Fibroblast of skin of left quadriceps (primary cell): ENCODE measurements at places on chromosomes 1 and 21.

DNA sequence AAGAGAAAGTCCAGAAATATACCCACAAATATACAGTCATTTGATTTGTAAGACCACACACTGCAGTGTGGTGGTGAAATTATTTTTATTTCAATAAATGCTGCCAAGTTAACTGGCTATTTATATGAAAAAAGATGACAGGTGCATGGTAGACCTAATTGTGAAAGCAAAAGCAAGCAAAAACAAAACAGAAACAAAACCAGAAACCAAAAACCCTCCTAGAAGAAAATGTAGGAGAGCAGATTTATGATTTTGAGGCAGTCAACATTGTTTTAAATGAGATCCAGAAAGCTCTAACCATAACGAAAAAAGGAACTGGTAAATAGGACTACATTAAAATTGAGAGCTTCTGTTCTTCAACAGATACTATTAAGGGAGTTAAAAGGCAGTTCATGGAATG is 303.6 kb downstream of the PRDM2 start:
- no peak for DNase-seq

GRCh38 chr1:204149635-204150565 is 1.9 kb downstream of the ETNK2 start:
- DNase-seq: no peak

DNA sequence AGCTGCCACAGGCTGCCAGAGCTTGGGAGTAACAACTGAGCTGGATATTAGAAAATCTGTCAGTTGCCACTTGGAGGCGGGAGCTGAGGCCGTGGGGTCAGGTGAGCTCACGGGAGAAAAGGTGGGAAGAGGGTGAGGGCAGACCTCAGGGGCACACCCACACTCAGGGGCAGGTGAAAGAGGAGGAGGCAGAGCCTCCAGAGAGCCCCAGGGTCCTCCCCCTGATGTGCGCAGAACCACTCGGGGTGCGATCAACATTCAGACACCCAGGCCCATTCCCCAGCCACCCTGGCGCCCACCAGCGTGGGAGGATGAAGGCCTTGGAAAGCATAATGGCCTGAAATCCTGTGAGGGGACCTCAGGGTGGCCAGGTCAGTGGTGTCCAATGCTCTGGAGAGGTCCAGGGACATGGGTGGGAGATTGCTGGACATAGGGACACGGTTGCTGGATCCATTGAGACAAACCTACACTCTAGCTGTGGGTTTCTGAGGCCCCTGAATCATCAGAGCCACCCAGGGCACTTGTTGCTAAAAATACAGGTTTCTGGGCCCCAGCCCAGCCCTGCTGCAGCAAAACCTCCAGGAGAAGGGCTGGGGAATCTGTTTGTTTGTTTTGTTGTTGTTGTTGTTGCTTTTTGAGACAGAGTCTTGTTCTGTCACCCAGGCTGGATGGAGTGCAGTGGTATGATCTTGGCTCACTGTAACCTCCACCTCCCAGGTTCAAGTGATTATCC is 49.4 kb upstream of the GPR153 start:
- no peak for DNase-seq

GRCh38 chr1:205569411-205570172 is 62.2 kb downstream of the ELK4 start:
- DNase-seq: no peak

- no peak for DNase-seq
These were observed 154.8 kb upstream of the POU3F1 start for GRCh38 chr1:38201431-38201830.

- DNase-seq: no peak
These were observed 5.8 kb upstream of the ITGB2 start for GRCh38 chr21:44926331-44927101.

DNA sequence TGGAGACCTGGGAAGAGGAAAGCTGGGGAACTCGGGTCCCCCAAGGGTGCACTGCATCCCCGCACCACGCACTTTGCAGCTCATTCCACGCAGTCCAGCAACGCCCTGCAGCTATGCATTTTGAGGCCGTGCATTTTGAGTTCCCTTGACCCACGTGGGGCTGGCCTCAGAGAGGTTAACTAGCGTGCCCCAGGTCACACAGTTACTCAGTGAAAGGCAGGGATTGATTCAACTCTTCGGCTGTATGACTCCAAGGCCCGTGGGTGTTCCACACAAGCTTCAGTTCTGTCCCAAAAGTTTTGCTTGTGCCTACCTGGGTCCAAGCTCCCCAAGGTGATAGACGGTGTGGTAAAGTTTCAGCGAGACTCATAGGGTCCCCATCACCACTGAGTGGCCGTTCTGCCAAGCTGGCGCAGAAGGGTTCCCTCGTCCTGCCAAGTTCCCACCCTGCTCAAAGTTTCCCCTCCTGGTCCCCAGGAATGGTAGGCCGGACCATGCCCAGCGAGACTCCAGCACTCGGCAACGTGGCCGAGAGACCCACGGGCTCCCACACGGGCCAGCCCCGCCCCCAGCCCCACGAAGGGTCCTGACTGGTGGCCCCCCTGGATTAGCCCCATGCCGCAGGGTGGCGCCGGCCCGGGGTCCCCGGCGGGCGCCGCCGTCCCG is 611 bp downstream of the HSPG2 start:
- no peak for DNase-seq

DNA sequence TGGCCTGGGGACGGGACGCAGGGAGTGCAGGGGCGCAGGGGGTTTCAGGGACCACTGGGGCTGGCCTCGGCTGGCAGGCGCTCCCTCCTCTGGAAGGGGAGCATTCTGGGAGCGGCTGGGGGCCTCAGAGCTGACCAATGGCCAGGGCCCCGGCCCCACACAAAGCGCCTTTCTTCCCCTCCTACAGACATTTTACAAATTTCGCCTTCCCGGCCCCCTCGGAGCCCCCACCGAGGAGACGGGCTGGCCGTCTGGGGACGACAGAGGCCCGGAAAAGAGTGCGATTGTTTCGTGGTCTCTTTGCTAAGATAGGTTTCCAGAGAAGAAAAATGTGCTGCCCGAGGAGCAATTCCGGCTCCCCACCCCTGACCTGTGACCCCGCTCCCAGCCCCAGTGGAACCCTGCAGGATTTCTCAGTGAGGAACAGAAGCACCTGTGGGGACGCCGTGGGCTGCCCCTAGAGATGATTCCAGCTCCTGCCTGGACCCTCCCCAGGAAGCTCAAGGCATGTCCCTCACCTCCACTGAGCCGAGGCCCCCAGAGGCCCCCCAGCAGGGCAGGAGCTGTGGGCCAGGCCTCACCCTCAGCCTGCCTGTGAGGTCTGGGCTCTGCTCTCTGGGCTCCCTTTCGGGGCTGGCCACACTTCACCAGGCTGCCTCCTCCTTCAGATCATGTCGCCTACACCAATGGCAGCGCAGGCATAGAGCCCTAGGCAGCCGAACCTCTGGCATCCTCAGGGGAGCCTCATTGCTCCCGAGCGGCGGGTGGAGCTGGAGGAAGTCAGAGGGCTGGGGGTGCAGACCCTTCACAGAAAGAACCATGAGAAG is 15.0 kb upstream of the PLEKHG5 start:
- no peak for DNase-seq

GRCh38 chr1:84632137-84632536 is 57.9 kb upstream of the CTBS start:
- no peak for DNase-seq

GRCh38 chr1:10779841-10780240 is 16.6 kb downstream of the CASZ1 start:
- DNase-seq: no peak

GRCh38 chr21:40688106-40688864 is 158.7 kb downstream of the DSCAM start:
- no peak for DNase-seq

GRCh38 chr1:56411484-56412180 is 167.7 kb downstream of the PLPP3 start:
- no peak for DNase-seq

DNA sequence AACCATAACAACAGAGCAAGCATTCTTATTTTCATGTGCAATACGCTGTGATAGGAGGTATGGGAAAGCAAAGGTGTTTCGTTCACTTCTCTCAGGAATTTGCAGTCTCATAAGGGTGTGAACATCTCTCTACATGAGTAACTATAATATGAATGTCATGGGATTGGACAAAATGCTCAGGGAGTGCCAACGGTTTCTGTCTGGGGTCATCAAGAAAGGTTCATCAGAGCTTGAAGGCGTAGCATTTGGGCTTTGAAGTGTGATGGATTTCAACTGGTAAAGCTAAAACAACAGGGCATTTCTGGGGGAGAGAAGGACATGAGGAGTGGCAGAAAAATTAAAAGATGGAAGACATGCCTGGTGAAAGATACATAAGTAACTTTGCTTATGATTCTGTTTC is 32.4 kb downstream of the GREM2 start:
- no peak for DNase-seq

DNA sequence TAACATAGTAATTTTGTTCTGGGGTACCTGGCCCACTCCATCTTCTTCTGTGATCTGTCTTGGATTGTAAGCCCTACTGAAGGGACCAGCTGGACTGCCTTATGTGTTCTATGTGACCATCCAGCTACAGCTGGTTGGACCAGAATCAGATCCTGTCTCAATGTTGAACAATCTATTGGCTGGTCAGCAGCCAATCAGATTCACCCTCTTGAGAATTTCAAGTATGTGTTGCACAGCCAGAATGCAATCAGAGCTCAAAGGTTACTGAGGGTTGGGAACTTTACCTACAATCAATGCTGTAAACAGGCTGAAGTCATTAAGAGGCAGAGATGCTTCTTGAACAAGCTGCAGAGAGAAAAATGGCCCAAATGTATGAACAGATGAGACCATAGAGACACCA is 61.9 kb downstream of the KCNC4 start:
- DNase-seq: no peak

DNA sequence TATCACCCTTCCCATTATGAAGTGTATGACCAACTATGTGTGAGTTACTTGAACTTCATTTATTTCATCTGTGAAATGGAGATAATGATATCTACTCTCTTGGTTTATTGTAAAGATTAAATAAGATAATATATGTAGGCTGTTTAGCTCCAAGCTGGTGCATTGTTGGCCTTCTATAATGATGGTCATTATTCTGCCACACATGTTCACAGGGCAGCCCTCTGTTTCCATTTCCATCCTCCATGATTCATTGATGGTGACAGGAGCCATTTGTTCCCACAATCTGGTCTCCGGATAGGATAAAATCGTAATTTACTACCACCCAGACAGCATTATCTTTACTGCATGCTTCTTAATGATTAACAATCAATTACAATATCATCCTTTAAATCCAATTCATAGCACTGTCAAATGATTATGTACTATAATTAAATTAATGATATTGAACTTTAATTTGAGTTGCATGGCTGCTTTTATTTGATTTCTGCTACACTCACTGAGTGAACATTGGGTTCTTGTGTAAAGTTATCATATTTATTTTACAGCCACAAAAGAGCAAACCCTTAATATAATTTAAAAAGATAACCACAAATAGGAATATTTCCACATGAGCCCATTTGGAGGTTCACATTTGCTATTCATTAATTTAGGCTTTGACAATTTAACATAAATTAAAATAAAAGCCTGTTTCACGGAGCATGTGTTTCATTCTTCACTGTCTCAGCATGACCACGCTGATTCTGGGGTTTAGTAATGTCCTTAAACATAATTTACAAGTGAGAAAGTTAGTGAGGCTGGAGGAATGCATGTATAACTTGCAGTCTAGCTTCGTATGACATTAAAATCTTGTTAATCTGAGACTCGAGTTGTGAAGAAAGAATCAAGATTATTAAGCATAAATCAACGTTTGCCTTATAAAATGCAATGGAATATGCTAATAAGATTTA is 596.4 kb upstream of the ZRANB2 start:
- DNase-seq: peak; percentile 61

DNA sequence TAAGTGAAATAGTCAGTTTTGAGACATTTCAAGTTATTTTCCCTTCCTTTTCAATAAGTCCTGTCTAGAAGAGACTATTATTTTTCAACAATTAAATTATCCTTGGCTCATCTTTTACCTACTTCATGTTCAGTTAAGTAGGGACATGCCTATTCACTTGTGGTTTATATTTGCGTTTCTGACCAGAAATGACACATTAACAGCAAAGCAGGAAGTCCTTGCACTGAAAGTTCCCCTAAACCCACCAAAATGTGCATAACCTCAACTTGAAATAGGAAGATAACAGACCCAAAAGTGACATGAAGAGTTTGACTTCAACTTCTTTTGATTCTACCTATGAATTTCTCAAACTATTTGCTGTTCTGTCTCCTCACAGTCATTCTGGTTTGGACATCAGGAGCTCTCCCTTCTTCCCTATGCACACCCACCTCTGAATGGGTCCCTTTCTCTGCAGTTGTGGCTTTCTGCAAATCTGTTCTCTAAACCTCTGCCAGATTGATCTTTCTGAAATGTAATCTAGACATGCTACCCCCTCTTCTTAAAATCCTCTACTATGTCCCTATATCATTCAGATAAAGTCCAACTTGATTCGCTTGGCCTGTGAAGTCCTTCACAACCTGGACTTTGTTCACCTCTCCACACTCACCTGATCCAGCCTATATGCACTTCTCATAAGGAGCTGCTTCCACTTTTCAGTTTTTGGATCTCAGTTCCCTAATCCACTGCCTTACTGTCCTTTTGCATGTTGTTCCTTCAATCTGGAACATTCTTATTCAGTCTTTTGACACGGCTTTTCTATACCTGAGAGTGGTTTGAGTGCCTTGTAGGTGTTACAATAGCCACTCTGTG is 661.5 kb upstream of the ADGRL4 start:
- no peak for DNase-seq

DNA sequence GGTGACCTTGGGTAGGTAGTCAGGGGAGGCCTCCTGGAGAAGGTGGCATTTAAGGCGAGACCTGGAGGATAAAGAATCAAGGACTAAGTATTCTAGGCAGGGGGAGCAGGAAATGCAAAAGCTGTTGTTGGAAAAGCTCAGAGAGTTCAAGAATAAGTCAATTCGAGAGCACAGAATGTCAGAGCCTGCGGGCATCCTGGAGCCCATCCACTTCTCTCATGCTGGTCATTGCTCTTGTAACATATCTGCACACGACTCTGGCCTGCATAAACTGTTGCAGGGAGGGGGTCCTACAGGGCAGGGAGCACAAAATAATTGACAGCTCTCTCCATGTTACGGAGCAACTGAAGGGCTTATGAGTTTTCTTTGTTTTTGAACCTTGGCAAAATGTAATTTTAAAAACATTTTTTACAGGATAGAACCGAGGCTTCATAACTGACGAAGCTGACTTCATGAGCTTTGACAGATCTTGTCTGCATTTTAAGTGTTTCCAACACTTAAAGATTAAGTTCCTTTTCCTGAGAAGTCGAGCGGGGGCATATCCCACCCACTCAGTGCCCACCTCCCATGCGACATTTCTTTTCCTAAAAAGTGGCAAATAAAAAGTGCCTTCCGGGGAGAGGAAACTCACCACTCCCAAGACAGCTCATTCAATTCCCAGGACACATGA is 4.2 kb downstream of the PLA2G5 start:
- DNase-seq: no peak

DNA sequence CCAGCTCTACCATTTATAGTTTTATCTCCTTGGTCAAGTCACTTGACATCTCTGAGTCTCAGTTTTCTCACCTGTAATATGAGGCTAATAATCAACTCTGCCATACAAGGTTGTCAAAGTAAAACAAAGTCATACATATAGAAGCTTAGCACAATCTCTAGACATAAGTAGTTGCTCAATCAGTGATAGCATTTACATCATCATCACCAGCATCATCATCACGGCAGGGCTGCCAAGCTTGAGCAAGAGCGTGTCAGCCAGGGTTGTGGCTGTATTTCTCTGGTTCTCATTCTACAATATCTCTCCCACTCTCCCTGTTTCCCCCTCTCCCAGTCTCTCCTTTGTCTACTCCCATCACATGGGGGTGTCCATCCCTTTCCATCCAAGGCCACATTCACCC is 41.7 kb upstream of the COA6 start:
- no peak for DNase-seq
